Mesenchymal stem cell (in vitro differentiated cells and primary cell): ENCODE measurements at places on chromosomes 7 and 10.
A peak's percentile ranks its signal among the peaks of the same experiment; 100 is the strongest.

DNA sequence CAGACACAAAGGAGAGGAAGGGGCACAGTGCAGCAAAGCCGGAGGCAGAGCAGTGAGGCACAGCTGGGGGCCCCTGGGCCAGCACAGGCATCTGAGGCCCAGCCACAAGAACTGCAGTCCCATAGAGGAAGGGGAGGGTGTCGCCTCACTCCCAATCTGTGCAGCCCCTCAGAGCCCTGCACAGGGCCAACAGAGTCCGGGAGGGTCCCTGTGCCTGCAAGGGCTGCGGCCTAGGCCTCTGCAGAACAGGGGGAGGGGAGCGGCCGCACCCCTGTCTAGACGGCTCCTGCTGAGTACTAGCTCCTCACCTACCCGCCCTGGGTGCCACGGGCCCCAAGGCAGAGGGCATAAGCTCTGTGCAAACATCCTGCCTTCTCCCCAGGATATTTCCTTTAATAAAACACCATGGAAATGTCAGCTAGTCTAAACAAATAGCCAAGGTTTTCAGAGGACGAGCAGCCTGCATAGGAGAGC lies 32.4 kb upstream of the RET start:
- H3K27me3 ChIP-seq = no peaks in the 10 kb centered on the region
- H3K36me3 ChIP-seq = no peaks in the 10 kb centered on the region
- peaks cover 38% of the 10 kb centered on the region for H3K4me1 ChIP-seq
- DNase-seq = no peak
- no peak overlapping the region for H3K4me3 ChIP-seq

GRCh38 chr7:17118412-17118811 lies 180.0 kb upstream of the AHR start:
- H3K36me3 ChIP-seq = no peaks in the 10 kb centered on the region
- no peak overlapping the region for H3K27ac ChIP-seq
- no peak for DNase-seq
- H3K4me1 ChIP-seq = no peaks in the 10 kb centered on the region
- H3K27me3 ChIP-seq = no peaks in the 10 kb centered on the region

DNA sequence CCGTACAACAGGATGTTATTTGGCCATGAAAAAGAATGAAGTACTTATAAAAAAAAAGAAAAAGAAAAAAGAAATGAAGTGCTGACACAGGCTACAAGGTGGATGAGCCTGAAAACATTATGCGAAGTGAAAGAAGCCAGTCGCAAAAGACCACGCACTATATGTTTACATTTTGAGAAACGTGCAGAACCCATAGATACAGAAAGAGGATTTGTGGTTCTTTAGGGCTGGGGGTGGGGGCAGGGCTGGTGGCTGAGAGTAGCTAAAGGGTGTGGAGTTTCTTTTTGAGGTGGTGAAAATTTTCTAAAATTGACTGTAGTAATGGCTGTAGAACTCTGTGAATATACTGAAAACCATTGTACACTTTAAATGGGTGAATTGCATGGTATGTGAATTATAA lies 86.0 kb upstream of the FAM20C start:
- no peak for DNase-seq
- no peaks in the 10 kb centered on the region for H3K36me3 ChIP-seq
- H3K4me1 ChIP-seq = peaks cover 8% of the 10 kb centered on the region
- H3K4me3 ChIP-seq = no peak overlapping the region

GRCh38 chr7:43658718-43659548 lies 70.4 kb downstream of the COA1 start:
- no peaks in the 10 kb centered on the region for H3K27me3 ChIP-seq
- DNase-seq = peak; percentile 53
- no peaks in the 10 kb centered on the region for H3K36me3 ChIP-seq
- peaks cover 5% of the 10 kb centered on the region for H3K4me1 ChIP-seq

GRCh38 chr10:6657196-6657595 lies 77.1 kb upstream of the PRKCQ start:
- H3K4me1 ChIP-seq = no peaks in the 10 kb centered on the region
- H3K27me3 ChIP-seq = no peaks in the 10 kb centered on the region
- no peaks in the 10 kb centered on the region for H3K36me3 ChIP-seq
- H3K27ac ChIP-seq = no peak overlapping the region
- no peak overlapping the region for H3K4me3 ChIP-seq
- no peak for DNase-seq

- peak overlapping the region; percentile 25 for H3K4me3 ChIP-seq
- no peaks in the 10 kb centered on the region for H3K27me3 ChIP-seq
- no peak overlapping the region for H3K27ac ChIP-seq
- H3K4me1 ChIP-seq = no peaks in the 10 kb centered on the region
These were observed 140.4 kb upstream of the AUTS2 start for GRCh38 chr7:69457595-69458504.

DNA sequence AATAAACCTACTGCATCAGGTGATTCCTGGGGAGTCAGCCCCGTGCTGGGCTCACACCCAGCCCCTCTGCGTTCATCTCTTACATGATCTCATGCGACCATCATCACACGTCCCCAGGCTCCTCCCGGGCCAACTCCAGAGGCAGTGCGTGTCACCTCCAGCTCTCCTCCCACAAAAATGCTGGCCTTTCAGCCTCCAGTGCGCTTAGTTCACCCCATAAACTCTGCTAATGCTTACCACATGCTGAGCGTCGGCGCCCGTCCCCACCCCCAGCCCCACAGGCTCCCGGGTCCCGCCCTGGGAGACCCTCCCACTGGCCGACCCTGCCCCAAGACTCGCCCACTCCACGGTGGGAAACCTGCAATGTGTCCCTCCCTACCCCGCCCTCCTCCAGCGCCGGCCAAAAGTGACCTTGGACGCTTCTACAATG lies 816 bp upstream of the SDK1 start:
- H3K27ac ChIP-seq = no peak overlapping the region
- H3K4me1 ChIP-seq = peaks cover 8% of the 10 kb centered on the region
- H3K4me3 ChIP-seq = peak overlapping the region; percentile 79
- peak; percentile 67 for DNase-seq
- no peaks in the 10 kb centered on the region for H3K27me3 ChIP-seq

- no peak overlapping the region for H3K4me3 ChIP-seq
- no peak overlapping the region for H3K27ac ChIP-seq
- peaks cover under 1% of the 10 kb centered on the region for H3K36me3 ChIP-seq
- peak; percentile 23 for DNase-seq
- peaks cover 4% of the 10 kb centered on the region for H3K4me1 ChIP-seq
These were observed 95.2 kb downstream of the GLCCI1 start for GRCh38 chr7:8063706-8064297.

GRCh38 chr10:4515721-4516120 lies 310.3 kb upstream of the AKR1E2 start:
- H3K4me3 ChIP-seq = no peak overlapping the region
- H3K27ac ChIP-seq = no peak overlapping the region
- peaks cover 1% of the 10 kb centered on the region for H3K4me1 ChIP-seq
- H3K36me3 ChIP-seq = no peaks in the 10 kb centered on the region
- no peaks in the 10 kb centered on the region for H3K27me3 ChIP-seq
- no peak for DNase-seq

- DNase-seq = no peak
- no peaks in the 10 kb centered on the region for H3K36me3 ChIP-seq
- H3K4me1 ChIP-seq = peaks cover 3% of the 10 kb centered on the region
- peaks cover 11% of the 10 kb centered on the region for H3K27me3 ChIP-seq
These were observed 54.3 kb downstream of the IKZF1 start for GRCh38 chr7:50358779-50359178.

DNA sequence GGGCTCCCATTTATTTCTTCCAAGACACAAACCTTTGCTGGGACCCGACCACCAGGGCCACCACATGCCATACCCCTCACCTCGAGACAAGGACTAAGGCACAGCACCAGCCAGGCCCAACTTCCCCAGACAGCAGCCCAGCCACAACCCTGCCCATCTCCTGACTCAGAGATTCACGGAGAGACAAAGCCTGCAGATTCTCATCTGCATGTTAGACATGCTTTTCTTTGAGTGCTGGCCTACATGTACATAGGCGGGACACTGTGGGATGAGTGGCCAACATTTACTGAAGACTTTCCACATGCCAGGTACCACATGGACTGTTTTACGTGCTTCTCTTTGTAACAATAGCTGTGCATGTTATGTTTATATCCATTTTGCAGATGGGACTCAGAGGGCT lies 221.3 kb upstream of the ZMIZ1 start:
- no peaks in the 10 kb centered on the region for H3K36me3 ChIP-seq
- DNase-seq = no peak
- H3K4me1 ChIP-seq = no peaks in the 10 kb centered on the region
- H3K4me3 ChIP-seq = no peak overlapping the region
- H3K27ac ChIP-seq = no peak overlapping the region

DNA sequence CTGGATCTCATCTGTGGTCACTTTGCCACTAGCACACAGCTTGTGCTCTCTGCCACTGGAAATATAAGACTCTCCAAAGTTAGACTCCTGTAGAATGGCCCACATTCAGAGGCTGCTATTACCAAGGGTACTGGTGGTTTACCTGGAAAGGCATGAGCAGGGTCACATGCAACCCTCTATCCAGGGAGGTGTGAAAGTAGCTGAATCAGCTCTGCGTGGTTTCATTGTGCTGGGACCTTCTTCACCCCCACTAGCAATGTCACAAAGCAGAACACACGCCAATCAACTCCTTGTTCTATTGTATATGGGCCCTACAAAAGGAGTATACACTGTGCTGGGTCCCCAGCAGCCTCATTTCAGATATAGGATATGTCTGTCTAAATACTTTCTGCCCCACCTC lies 353.6 kb upstream of the AUTS2 start:
- no peak for DNase-seq
- H3K27me3 ChIP-seq = no peaks in the 10 kb centered on the region
- no peaks in the 10 kb centered on the region for H3K36me3 ChIP-seq
- H3K4me3 ChIP-seq = no peak overlapping the region
- H3K27ac ChIP-seq = no peak overlapping the region
- peaks cover 4% of the 10 kb centered on the region for H3K4me1 ChIP-seq

DNA sequence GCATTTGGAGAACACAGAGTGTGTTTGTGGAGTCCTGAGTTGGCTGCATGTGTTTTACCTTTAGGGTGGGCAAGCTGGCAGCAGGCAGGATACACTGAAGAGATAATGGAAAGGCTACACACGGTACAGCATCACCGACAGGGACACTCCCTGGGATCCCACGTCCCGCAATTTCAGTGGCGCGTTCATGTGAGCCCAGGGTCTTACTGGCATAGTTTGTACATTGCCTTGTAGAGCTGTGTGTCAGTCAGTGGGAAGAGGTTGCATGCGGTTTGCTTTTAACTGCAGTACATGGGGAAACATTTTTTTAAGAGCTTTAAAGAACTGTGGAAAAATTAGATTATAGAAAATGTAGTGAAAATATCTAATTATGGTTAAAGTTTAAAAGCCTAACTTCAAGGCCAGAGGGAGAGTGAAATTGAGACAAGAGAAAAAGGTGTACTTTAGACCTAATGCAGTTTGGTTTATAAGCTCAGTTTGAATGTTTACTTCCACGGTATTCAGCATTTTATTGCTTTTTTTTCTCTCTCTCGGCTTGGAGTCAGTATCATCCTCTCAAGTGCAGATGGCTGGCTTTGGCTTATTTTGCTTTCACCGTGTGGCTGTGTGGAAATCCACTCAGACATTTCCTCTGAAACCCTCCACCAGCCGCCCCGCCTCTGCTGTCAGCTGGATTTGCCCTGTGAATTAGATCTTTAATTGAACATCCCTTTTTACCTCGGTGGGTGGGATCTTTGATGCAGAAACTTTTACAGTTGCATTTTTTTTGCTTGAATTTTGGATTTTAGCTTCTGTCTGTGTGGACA lies 364.2 kb upstream of the COBL start:
- H3K36me3 ChIP-seq = no peaks in the 10 kb centered on the region
- no peak for DNase-seq
- H3K27ac ChIP-seq = no peak overlapping the region

GRCh38 chr10:4137299-4137698 lies 352.3 kb upstream of the KLF6 start:
- no peak for DNase-seq
- no peaks in the 10 kb centered on the region for H3K27me3 ChIP-seq
- H3K27ac ChIP-seq = no peak overlapping the region
- no peak overlapping the region for H3K4me3 ChIP-seq
- H3K4me1 ChIP-seq = peaks cover 3% of the 10 kb centered on the region

GRCh38 chr7:135812148-135812547 lies 63.5 kb upstream of the FAM180A start:
- no peak for DNase-seq
- no peak overlapping the region for H3K4me3 ChIP-seq
- H3K27ac ChIP-seq = no peak overlapping the region

GRCh38 chr7:95011146-95011928 lies 103.9 kb downstream of the PPP1R9A start:
- peak overlapping the region; percentile 28 for H3K27ac ChIP-seq
- no peaks in the 10 kb centered on the region for H3K27me3 ChIP-seq
- no peaks in the 10 kb centered on the region for H3K4me1 ChIP-seq
- H3K36me3 ChIP-seq = no peaks in the 10 kb centered on the region

- peaks cover 29% of the 10 kb centered on the region for H3K36me3 ChIP-seq
- peaks cover 37% of the 10 kb centered on the region for H3K4me1 ChIP-seq
- no peak for DNase-seq
- no peaks in the 10 kb centered on the region for H3K27me3 ChIP-seq
- no peak overlapping the region for H3K27ac ChIP-seq
- no peak overlapping the region for H3K4me3 ChIP-seq
These were observed 25.0 kb upstream of the AQP1 start for GRCh38 chr7:30886608-30887011.
